Erythroblast (primary cell): ENCODE measurements at places on chromosomes 6 and 20.

DNA sequence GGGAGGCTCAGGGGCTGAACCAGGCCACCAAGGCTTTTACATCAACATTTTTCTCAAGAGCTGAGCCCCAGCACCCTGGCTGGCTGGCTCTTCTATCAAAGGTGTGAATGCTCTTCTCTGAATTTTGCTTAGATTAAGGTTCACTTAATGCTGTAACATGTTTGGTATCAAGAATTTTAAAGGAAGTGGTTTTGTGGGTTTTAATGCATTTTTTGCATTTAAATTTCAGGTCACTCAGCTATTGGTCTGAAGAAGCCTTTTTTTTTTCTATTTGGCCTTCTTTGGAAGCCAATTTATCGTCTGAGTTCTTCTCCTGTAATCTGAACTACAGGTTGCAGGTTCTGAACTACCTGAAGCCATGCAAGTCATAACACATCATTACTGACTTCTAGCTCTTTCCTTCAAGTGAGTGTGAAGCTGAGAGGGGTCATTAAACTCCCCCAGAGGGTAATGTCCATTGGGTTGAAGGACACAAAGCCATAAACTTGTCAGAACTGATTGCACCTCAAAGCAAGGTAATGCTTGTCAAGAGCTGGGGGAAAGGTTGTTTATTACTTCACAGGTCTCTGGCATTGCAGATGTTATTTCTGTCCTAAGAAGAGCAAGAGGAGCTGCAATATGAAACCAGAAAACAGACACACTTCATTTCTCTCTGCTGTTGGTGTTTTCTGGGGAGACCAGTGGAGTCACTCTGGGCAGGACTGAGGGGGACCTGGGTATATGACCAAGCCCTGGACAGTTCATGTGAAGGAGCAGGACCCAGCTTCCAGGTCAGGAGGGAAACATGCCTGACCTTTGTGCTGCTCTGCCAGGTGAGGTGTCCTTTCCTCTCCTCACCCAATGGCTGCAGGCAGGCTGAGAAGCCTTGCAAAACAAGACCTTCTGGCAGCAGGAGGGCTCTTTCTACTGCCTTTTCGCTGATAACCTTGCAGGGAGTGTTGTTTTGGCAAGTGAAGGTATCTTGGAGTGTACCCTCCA is 26.1 kb upstream of the NEDD9 start:
- no peak for DNase-seq

DNA sequence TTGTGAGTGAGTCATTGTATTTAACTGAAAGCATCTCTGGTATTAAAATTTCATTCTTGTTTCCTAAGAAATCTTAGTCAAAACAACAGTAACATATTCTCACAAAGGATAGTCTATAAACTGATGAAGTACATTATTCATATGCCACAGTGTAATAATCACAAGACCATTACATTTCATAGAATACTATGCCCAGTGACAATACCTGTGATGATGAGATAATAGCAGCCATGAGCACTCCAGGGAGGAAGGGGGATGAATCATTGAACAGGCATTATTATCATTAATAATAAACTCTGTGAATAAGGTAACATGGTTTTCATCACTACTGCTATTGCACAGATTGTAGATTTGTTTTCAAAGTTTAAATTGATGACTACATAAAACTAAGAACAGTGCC is 667.9 kb downstream of the EPM2A start:
- DNase-seq: no peak

GRCh38 chr6:91142154-91142553 is 555.3 kb upstream of the MAP3K7 start:
- no peak for DNase-seq

- no peak for DNase-seq
Measured at GRCh38 chr20:24102749-24103333, 114.3 kb upstream of the GGTLC1 start.

- no peak for DNase-seq
Measured at GRCh38 chr6:100751590-100751989, 129.5 kb downstream of the ASCC3 start.

GRCh38 chr20:32490942-32491763 is 94.0 kb downstream of the NOL4L start:
- no peak for DNase-seq

- no peak for DNase-seq
Measured at GRCh38 chr6:139003751-139004150, 15.7 kb upstream of the REPS1 start.

GRCh38 chr6:115634887-115635286 is 425.8 kb downstream of the FRK start:
- DNase-seq: no peak

DNA sequence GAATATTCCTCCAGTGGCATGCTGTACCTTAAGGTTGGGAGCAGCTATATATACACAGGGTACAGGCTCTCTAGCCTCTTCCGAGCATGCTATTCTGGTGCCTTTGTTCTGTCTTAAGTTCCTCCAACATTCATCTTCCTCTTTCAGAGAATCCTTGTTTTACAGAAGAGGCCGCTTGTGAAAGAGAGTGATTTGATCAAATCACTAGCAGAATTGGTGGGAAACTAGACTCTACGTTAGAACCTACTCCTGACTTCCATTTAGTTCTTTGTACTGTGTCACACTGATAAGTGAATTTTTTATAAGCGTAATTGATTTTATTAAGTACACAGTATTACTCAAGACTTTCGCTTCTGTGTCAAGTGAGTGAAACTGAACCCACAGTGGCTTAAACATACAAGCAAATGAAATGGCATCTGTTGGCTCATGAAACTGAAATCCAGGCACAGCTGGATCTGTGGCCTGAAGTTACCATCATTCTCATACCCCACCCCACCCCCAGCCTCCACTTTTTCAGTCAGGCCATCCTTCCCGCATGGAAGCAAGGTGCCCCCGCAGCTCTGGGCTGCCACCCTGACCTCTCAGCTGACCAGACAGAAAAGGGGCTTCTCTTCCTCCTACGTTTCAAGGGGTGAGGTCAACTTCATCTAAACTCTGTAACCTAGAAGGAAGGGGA is 102.3 kb downstream of the RPP40 start:
- DNase-seq: no peak

DNA sequence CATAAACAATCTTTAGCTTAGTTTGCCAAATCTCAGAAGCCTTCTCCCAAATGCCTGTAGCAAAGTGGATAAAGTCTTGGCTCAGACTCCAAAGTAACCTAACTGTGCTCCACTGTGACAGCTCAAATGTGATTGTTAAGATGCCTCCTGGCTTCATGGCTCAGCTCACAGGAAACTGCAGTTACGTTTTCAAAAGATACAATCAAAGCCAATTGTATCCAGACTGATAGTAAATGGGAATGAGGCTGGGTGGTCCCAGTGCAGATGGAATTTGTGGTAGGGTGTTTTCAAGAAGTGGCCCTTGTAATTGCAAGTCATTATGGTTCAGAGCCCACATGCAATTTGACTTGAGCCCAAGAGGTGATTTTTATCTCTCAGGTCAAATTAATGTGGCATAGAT is 151.2 kb upstream of the TAB2 start:
- no peak for DNase-seq

- DNase-seq: no peak
Measured at GRCh38 chr6:62042429-62042828, 243.6 kb downstream of the KHDRBS2 start.

- DNase-seq: no peak
Measured at GRCh38 chr6:158662607-158662953, 12.7 kb downstream of the SYTL3 start.

DNA sequence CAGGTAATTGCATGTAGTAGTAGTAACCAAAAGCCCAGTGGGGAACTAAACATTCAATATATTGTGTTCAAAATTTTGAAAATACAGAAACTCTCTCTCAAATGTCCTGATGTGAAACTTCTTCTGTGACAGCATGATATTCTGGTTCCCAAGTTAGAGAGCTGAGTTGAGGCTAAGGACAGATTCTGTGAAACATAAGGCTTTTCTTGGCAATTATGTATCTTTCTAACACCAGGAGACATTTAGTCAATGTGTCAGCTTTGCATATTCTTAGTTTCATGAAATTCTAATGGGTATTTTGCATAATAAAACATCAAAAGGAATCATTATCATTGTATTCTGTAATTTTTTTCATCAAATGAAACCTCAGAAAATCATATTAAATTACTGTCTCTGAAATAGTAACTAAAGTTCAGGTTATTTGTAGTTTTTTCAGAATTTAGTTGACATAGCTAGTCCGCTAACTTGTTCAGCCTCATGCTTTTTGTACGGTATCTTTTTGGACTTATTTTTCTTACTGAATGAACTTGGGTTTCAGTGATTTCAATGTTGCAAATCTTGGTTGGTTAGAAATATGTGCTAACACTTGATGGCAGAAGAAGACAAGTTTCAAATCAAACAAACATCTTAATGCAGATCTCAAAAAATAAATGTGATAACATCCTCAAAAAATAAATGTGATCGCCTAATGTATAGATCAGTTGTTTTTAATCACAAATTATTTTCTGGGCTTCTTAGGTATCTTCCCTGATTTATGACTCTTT is 70.4 kb downstream of the AKAP7 start:
- no peak for DNase-seq

DNA sequence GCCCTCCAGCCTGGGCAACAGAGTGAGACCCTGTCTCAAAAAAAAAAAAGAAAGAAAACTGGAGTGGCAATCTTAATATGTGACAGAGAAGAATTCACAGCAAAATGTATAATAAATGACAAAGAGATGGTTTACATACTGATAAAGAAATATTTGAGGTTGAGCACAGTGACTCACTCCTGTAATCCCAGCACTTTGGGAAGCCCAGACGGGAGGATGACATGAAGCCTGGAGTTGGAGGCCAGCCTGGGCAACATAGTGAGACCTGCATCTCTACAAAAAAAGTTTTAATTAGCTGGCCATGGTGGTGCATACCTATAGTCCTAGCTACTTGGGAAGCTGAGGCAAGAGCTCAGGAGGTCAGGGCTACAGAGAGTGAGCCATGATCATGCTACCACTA is 12.4 kb upstream of the DEFB118 start:
- DNase-seq: no peak

DNA sequence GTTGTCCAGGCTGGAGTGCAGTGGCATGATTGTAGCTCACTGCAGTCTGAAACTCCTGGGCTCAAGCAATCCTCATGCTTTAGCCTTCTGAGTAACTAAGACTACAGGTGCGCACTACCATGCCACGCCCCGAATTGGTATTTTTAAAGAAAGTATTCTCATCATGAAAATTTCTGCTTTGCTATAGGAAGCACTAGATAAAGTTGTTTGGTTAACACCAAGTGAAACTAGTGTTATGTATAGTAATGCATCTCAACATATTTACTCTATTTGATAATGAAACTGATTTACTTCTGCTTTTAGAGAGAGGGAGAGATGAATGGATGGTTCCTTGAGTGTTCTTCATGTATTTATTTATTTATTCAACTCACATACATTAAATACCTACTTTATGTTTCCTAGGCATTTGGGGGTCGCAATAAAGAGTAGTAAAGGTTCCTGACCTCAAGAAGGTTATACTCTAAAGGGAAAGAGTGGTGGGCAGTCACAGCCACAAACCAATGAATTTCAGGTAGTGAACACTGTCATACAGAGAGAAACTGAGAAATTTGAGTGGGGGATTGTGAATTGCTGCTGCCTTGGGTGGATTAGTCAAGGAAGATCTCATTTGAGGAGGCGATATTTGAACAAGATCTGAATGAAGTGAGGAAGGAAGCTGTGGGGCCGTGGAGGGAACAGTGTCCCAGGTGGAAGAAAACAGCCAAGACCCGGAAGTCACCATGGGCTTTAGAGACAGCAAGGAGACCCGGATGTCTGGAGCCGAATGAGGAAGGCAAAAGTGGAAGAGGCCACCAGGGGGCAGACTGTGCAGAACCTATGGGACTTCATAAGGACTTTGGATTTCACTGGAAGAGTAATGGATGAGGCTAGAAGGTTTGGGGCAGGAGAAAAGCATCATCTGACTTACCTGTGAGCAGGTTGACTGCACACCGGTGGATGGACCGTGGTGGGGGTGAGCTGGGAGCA is 185.6 kb downstream of the TSHZ2 start:
- peak; percentile 58 for DNase-seq

DNA sequence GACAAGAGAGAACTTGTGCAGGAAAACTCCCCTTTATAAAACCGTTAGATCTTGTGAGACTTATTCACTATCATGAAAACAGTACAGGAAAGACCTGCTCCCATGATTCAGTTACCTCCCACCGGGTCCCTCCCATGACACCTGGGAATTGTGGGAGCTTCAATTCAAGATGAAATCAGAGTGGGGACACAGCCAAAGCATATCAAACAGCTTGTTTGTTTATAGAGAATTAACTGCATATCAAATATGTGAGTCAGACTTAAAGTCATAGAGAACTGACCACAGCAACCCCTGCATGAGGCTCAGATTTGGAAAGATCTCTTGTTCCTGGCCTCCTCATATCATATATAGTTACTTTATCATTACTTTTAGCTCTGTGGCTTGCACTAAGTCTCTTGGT is 29.1 kb upstream of the HDAC2 start:
- DNase-seq: no peak

DNA sequence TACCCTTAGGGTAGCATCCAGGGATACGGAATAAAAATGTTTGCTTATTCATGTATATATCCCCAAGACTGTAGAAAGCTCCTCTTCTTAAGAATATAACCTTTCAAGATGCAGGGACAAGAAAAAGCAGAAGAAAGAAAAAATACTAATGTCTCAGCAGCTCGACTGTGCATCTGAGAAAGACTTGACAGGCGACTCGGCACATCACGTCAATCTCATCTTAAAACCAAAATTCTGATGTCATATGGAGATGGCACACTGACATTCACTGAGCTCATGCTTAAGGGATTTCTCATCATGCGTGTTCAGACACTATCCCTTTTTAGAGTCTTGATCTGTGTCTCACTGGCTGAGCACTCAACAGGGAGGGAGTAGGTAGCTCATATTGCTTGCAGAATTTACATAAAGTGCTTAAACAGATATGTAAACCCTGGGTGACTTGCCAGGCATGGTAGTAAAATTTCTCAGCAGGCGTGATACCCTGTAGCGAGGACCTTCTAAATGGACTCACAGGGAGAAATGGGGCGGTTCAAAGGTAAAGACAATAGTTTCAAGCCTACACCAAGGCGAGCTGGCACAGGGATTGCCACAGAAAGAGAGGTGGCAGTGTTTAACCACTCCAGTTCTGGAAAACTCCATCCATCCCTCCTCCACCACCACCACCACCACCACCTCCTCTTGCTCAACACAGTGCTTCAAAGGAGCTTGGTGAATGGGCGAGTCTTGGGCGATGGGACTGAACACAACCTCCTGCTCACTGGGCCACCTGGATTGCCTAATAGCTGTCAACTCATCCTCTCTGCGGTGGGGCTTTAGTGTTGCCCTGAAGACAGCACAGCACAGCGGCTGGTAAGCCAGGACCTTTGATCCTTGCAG is 330.5 kb downstream of the TFAP2A start:
- DNase-seq: no peak
